ENCODE measurements at places on chromosomes 12 and 14.

DNA sequence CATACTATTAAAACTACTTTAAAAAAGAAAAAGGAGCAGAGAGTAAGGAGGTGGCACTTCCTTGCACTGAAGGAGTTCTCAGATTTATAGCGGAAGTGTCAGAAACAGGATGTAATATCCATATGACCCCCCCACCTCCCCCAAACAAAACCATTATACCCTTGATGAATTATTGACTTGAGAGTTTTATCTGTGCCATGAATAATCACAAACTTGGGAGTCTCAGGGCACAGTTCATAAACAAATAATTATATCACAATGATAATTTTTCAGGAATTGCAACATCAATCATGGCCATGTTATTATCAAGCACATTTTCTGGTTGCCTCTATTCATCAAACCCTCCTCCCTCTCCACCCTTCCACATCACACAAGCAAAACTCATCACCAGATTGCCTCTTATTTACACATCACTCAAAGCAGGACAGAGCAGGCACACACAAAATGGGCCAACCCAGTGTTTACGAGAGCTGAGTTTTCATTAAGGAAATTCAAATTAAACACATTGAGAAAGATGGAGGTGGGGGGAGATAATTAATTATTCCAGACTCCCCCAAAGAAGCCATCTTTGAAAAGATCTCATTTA is 141.4 kb downstream of the EGLN3 start:
- H3K27me3 ChIP-seq, result no peaks in the 10 kb centered on the region
- no peak overlapping the region for H3K4me3 ChIP-seq
- no peaks in the 10 kb centered on the region for H3K4me1 ChIP-seq
- H3K27ac ChIP-seq, result no peak overlapping the region
- H3K36me3 ChIP-seq, result no peaks in the 10 kb centered on the region

GRCh38 chr14:30267141-30267540 is 291.8 kb upstream of the G2E3 start:
- no peak overlapping the region for H3K4me3 ChIP-seq
- H3K27ac ChIP-seq, result no peak overlapping the region
- no peak for DNase-seq
- H3K27me3 ChIP-seq, result no peaks in the 10 kb centered on the region

DNA sequence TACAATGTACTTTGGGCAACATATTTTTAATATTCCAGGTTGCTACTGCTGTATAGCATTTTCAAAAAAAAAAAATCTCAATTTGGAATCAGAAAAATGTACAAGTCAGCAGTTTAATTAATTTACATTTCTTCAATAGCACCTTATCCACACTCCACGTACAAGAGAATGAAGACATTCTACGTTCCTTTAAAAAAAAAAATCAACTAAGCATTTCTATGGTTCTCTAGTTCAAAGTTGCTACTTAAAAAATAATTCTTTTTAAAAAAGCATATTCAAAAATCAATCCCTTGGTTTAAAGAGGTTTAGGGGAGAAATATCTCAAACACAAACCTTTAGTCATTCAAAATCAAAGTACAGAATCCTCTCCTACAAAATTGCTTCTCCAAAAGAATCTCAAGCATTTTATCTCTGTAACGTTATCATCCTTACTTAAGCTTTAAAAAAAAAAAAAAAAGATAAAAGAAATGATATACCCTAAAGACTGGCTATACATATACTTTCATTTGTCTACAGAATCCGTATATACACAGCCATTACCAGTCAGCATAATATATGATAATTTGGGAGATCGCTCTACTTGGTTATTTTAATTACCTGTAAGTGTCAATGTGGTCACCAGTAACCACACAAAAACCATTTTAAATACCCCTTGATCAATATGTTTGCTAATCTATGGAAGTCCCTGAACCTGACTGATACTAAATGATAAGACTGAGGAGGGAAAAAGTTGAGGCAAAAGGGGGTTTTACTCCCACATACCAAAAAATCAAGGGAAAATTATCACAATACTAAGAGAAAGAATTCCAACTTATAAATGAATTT is 2.7 kb downstream of the MED13L start:
- H3K4me3 ChIP-seq, result peak overlapping the region; percentile 73
- no peaks in the 10 kb centered on the region for H3K36me3 ChIP-seq
- peaks cover 5% of the 10 kb centered on the region for H3K4me1 ChIP-seq
- no peak for DNase-seq
- H3K27ac ChIP-seq, result no peak overlapping the region

DNA sequence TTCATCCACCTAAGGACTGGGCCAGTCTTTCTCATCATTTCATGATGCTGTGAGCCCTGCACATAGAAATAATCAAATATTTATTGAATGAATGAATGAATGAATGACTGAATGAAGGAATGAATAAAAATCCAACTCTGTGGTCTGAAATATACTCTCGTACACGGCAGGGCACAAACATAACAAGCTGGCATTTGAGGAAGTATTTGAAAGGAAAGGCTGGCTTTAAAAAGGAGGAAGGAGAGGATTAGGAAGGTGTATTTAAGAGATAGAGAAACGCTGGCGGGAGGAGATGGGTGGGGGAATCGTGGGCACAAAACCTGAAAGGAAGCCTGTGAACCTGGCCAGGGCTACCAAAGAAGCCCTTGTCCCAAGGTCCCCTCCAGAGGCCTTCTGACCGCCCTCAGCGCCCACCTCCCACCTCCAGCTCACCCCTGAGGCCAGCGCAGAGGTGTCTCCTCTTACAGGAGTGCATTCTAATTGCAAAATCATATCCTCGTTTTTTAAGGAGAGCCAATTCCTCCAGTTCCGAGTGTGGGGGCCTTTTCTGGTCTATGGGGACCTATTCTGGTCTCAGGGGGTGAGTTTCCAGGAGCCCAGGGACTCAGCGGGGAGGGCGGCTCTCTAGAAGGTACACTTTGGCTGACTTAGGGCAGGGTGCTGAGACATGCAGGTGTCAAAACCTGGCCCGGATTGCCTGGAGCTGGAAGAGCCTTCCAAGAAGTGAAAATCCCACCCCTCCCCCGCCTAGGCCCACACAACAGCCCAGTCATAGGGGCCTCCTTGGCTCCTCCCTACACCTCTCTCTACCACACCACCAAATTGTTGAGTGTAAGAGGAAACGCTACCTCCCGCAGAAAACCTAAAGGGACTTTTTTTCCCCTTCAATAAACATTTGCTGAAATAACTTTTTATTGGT is 8.7 kb upstream of the JDP2 start:
- no peaks in the 10 kb centered on the region for H3K36me3 ChIP-seq
- DNase-seq, result peak; percentile 33
- peaks cover 5% of the 10 kb centered on the region for H3K4me1 ChIP-seq
- H3K4me3 ChIP-seq, result peak overlapping the region; percentile 46
- H3K27me3 ChIP-seq, result peaks cover 19% of the 10 kb centered on the region

GRCh38 chr12:68962877-68963855 is 30.2 kb upstream of the CPM start:
- H3K27ac ChIP-seq, result no peak overlapping the region
- no peak overlapping the region for H3K4me3 ChIP-seq
- H3K36me3 ChIP-seq, result no peaks in the 10 kb centered on the region
- no peaks in the 10 kb centered on the region for H3K4me1 ChIP-seq
- DNase-seq, result no peak

- no peaks in the 10 kb centered on the region for H3K27me3 ChIP-seq
- no peak overlapping the region for H3K27ac ChIP-seq
- DNase-seq, result no peak
- no peaks in the 10 kb centered on the region for H3K36me3 ChIP-seq
- no peaks in the 10 kb centered on the region for H3K4me1 ChIP-seq
These were observed 24.2 kb upstream of the NEDD1 start for GRCh38 chr12:96882862-96883261.

DNA sequence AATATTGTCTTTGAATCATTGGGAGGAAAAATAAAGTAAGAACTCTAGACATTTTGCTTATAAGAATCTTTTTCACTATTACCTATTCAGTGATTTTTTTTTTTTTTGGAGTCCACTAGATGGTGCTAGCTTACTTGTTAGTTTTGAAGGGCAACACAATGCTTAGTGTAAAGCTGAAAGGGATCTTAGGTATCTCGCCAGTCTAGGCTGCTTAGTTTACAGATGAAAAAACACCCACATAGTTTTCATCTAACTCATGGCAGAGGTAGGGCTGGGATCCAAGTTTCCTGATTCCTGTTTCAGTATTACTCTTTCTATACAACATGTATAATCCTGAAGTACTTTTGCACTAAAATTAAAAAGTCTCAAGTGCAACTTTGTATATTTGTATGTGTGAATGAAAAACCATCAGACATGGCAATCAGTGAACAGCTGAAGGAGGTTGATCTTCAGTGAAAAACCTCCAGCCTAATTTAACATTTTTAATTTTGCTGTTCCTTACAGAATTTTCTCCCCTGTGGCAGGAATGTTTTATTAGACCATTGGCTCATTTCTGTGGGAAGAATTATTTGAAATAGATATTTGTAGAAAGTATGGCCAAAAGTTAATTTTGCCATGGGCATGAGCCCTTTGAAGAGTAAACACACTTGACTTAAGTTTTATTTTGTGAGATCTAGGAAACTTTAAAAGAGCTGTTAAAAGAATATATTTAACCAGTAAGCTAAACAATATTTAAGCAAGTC is 40.7 kb downstream of the LRRIQ1 start:
- peak; percentile 41 for DNase-seq
- no peak overlapping the region for H3K27ac ChIP-seq
- H3K36me3 ChIP-seq, result no peaks in the 10 kb centered on the region
- H3K4me1 ChIP-seq, result no peaks in the 10 kb centered on the region

GRCh38 chr12:65121956-65122469 is 908 bp upstream of the WIF1 start:
- no peaks in the 10 kb centered on the region for H3K4me1 ChIP-seq

DNA sequence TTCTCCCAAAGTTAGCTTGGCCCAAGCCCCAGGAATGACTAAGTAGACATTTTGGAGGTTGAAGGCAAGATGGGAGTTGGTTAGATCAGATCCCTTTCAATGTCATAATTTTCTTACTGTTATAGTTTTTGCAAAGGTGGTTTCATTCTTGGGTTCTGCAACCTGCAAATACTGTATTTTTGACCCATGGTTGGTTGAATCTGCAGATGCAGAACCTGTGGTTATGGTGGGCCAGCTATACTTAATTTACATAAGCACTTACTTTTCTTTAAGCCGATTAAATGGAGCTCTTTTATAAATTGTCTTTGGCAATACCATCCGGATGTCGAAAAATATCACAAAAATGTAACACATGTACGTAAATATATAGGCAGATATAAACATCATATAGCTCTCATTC is 25.6 kb downstream of the LEMD3 start:
- H3K4me3 ChIP-seq, result no peak overlapping the region
- no peaks in the 10 kb centered on the region for H3K27me3 ChIP-seq
- H3K4me1 ChIP-seq, result no peaks in the 10 kb centered on the region
- H3K36me3 ChIP-seq, result no peaks in the 10 kb centered on the region

- H3K36me3 ChIP-seq, result no peaks in the 10 kb centered on the region
- no peak overlapping the region for H3K27ac ChIP-seq
- no peaks in the 10 kb centered on the region for H3K4me1 ChIP-seq
- no peak overlapping the region for H3K4me3 ChIP-seq
These were observed 746.4 kb upstream of the FLRT2 start for GRCh38 chr14:84783511-84783910.

DNA sequence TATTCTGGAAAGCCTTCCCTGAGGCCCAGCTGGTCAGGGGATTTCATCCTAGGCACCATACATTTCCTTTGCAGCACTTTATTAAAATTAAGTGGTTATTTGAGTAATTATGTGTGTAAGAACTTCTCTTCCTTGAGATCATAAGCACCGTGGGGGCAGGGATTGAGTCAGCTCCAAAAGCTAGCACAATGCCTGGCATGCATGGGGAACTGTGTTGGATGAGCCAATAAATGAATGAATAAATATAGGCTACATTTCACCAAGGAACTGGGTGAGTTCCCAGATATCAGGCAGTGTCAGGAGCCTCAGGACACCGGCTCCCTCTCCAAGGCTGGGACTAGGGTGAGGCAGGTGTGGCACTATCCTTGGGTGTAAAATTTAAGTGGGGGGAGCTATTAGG is 82.8 kb upstream of the FBXO21 start:
- no peak for DNase-seq
- H3K27ac ChIP-seq, result no peak overlapping the region
- no peaks in the 10 kb centered on the region for H3K27me3 ChIP-seq
- H3K4me1 ChIP-seq, result no peaks in the 10 kb centered on the region

GRCh38 chr14:96929950-96930349 is 132.8 kb downstream of the VRK1 start:
- H3K27me3 ChIP-seq, result no peaks in the 10 kb centered on the region
- no peak overlapping the region for H3K4me3 ChIP-seq
- H3K4me1 ChIP-seq, result peaks cover 7% of the 10 kb centered on the region
- H3K36me3 ChIP-seq, result no peaks in the 10 kb centered on the region
- no peak overlapping the region for H3K27ac ChIP-seq

DNA sequence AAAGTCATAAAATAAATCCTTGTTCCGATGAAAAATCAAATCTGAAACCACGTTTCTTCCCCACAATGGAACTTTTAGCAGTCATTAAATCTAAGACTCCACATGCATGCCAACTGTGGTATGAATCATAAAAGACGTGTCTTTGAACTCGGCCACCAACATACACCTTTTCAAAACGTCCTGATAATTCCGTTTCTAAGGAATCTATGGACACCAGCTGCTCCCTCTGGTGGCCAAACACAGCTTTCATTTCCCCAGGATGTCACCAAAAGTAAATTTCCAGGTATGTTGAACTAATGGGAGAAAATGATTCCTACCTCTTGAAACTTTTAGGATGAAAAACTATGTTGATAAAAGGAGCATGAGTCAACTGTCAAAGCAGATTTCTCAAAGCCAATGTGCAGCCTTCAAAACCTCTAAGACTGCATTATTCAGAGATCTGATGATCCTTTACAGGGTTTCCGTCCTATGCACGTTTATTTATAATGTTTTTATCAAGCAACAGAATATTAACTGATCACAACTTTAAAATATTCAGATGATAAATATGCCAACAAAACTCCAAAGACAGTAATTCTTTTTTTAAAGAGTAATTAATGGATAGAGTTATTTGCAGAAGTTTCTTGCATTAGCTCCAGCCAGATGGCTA is 96.2 kb downstream of the CIT start:
- DNase-seq, result peak; percentile 9
- no peaks in the 10 kb centered on the region for H3K4me1 ChIP-seq
- H3K27ac ChIP-seq, result no peak overlapping the region

GRCh38 chr12:50062728-50063460 is 5.5 kb downstream of the ASIC1 start:
- H3K4me3 ChIP-seq, result no peak overlapping the region
- no peaks in the 10 kb centered on the region for H3K27me3 ChIP-seq
- no peak for DNase-seq
- H3K27ac ChIP-seq, result no peak overlapping the region
- H3K4me1 ChIP-seq, result peaks cover 8% of the 10 kb centered on the region

GRCh38 chr12:54932691-54933090 is 51.9 kb downstream of the TESPA1 start:
- no peaks in the 10 kb centered on the region for H3K27me3 ChIP-seq
- no peaks in the 10 kb centered on the region for H3K36me3 ChIP-seq
- no peak overlapping the region for H3K27ac ChIP-seq
- no peak for DNase-seq
- H3K4me3 ChIP-seq, result no peak overlapping the region
- H3K4me1 ChIP-seq, result no peaks in the 10 kb centered on the region

DNA sequence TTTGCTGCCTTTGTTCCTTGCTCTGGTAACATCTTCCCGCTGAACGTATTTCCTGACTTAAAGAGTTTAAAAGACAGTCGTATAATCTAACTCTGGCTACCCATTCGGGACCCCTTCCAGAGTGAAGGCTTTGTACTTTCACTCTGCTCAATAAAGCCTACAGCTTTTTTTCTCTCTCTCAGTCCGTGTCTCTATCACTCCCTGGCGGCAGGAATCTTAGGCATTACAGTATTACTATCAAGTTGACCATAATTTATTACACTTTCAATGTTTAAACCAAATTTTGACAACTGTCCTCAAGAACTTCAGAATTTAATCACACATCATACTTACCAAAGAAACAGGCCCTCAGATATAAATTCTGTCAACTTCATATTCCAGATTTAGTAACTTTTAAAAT is 967.9 kb downstream of the FSCB start:
- no peak overlapping the region for H3K4me3 ChIP-seq
- no peaks in the 10 kb centered on the region for H3K27me3 ChIP-seq
- H3K4me1 ChIP-seq, result no peaks in the 10 kb centered on the region

Measured in neuronal stem cell (in vitro differentiated cells).